ENCODE measurements at places on chromosomes 2 and 18.
A peak's percentile ranks its signal among the peaks of the same experiment; 100 is the strongest.

DNA sequence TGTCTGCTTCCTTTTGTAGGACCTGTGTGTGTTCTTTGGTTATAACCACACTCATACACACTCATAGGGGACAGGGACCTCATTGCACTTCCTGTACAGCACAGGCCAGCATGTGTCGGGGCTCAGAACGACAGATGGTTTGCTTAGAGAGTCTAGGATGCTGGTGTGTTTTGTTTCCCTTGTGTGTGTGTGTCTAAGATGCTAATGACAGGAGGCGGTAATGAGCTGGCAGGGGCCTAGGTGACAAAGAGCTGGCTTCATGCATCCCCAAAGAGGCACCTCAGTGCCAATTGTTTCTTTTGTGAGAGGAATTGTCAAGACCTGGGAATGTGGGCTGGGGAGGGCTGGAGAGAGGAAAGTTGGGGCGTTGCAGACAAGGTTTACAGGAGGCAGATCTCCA lies 66.6 kb downstream of the CELF4 start:
- DNase-seq = no peak

- no peak for DNase-seq
These were observed 70.4 kb upstream of the TWIST2 start for GRCh38 chr2:238777369-238778067.

GRCh38 chr18:42532119-42532518 lies 577.1 kb downstream of the PIK3C3 start:
- no peak for DNase-seq

DNA sequence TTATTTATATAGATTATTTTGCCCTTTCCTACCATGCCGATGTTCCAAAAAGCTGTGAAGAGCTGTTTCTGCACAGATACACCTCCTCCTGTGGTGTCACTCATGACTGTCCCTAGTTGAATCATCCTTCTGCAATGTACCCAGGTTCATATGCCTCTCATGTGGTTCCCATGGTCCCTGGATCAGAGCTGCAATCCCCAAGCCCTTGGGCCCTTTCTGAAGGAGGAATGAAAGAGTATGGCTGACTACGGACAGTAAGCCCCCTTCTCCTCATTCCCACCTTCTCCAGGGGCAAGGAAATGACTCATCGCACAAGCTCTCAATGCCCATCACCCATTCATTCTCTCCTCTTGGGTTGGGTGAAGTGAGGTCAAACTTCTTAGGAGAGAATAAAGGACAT lies 63.9 kb upstream of the ACVR1 start:
- DNase-seq = peak; percentile 11

GRCh38 chr18:48339692-48340091 lies 69.5 kb downstream of the ZBTB7C start:
- DNase-seq = no peak

DNA sequence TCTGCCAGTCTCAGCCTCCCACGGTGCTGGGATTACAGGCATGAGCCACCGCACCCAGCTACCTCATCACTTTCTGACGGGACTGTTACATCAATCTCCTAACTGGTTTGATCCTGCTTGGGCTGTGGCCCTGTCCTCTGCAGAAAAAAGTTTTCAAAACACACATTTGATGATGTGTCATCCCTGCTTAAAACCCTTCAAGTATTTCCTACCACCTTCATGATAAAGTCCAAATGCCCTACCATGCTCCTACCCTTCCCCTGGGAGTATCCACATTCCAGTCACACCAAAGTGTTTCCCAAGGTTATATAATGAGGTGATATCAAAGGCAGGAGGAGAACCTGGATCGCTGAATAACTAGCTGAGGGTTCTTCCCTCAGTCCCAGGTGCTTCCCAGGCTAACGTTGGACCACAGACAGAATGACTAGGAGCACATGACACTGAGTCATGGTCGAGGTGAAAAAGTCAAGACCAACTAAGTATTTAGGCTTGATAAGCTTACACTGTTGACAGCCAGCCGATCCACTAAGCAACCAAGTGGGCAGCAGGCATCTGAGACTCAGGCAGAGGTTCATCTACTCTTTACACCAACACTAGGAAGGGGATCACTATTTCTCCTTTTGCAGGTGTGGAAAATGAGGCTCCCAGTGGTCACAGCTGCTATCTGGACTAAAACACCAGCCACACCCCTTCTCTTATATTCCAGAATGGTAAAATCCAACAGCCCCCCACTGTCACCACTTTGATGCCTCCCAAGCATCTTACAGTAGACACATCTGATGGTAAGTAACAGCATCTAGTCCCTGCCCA lies 31.8 kb downstream of the CYRIA start:
- DNase-seq = peak; percentile 97

- DNase-seq = no peak
These were observed 85.2 kb upstream of the SESTD1 start for GRCh38 chr2:179349670-179350303.

- DNase-seq = no peak
These were observed 68.2 kb upstream of the HPCAL1 start for GRCh38 chr2:10234409-10235094.

DNA sequence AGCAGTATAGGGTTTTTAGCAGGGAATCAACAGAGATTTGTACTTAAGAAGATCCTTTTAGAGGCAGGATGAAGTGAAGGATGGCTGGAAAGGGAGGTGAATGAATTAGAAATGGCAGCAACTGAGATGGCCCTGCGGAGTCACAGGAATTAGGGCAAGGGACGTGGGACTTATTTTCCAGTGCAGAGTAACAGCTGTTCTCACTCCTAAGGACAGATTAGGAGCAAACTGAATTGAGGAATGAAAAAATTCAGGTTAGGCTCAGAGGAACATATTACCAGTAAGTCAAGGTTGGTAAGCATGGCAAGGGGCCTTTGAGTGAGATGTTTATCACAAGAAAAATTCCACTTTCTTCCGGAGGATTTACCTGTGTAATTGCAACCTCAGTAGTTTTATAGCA lies 34.4 kb downstream of the COL4A3 start:
- DNase-seq = no peak

DNA sequence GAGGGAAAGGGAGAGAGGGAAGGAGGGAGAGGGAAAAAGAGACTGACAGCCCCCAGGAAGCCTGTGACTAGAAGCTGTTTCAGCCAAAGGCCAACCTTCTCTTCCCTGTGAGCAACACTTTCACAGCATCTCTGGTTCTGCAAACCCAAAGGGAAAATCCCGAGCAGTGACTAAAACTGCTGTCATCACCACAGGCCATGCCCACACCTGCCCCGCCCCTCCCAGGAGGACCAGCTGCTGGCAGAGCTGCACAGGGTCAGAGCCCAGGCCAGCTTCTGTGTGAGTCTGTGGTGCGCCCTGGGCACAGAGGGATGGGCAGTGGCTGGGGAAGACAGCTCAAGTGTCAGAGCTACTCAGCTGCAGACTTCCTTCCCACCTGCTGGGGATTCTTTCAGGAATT lies 64.9 kb upstream of the OTOS start:
- peak; percentile 88 for DNase-seq

DNA sequence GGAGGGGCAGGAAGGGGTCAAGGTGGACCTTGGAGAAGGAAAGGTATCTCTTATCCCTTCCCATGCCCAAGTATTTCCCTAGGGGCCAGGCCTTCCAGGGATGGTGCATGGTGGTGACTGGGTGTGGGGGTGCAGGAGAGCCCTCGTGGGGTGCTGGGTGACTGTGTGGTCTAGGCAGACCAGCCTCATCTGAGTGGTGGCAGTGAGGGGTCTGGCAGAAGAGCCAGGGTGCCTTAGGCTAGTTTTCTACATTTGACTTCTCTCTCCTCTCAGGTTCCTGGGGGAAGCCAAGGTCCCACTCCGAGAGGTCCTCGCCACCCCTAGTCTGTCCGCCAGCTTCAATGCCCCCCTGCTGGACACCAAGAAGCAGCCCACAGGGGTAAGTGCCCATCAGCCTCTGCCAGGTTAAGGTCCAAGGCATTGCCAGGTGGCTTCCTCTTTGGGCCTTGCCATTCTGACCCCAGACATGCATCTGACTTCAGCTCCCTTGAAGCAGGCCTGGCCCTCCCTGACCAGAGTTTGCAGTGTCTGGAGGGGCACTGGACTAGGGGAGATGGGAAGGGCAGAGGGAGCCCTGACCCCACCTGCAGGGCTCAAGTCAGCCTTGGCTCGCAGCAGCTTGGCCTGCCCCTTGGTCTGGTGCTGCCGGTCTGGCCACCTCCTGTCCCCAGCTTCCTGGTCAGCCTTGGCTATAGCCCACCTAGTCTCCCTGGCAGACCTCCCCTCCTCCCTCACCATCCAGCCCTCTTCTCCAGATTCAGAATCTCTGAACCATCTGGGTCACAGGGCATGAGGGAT lies 49.8 kb downstream of the DYSF start:
- no peak for DNase-seq

DNA sequence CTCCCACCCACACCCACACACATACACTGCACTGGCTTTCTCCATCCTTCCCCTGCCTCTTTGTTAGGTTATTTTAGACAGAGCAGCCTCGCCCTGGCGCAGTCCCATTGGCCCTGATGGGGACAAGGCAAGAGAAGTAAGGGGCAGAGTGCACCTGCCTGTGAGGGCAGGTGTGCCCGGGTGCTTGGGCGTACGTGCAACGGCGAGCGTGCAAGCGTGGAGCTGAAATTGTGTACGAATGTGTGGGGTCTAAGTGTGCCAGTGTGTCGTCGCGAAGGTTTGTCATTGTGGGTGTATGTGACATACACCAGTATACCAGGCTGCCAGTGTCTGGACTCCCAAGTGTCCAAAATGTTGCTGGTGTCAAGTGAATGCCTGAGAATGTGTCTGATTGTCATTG lies 544 bp downstream of the LRATD1 start:
- no peak for DNase-seq

DNA sequence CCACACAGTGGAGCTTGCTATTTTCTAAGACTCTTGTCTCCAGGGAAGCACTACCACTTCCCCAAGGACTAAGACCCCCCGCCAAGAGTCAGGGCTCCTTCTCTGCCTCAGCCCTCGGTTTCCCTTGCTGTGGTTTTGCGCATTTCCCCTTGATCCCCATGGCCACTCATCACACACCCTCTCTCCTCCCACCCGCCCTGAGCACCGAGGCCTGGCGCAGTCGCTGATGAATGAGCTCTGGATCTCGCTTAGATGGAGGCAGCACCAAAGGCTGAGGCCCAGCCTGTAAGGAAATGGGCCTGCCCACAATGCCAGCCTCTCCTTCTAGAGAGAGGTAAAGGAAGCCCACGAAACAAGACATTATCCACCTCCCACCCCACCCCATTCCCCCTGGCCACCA lies 96.9 kb downstream of the TNS1 start:
- no peak for DNase-seq

DNA sequence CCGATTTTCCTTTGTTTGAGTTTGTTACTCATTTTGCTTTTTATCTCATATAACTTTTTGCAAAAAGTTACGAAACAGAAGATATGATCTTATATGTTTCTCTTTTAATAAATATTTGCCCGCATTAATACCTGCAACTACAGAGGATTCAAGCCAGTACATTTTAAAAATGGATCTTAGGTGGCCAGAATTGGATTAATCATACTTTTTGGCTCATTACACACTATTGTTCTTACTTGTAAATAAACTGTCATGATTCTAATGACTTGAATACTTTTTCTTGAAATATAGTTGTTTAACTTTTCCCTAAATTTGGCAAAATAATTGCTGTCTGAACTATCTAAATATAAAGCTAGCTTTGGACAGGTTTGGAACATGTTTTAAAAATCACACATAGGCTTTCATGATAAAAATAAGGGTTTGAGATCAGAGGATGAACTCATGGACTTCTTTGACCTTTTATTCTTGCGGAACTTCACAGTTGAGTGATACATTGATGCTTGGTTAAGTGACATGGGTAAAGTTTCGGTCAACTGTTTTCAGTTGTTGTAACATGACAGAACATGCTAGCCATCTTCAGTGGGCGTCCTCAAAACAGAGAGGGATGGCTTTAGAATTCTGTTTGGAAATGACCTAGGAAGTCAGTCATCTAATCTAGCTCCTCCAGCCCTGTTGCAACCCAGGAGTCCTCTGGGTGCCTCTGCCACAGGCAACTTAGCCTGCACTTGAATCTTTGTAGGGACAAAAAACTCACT lies 44.5 kb downstream of the LTBP1 start:
- no peak for DNase-seq

- peak; percentile 15 for DNase-seq
These were observed 574.5 kb upstream of the ZEB2 start for GRCh38 chr2:145094370-145094769.

DNA sequence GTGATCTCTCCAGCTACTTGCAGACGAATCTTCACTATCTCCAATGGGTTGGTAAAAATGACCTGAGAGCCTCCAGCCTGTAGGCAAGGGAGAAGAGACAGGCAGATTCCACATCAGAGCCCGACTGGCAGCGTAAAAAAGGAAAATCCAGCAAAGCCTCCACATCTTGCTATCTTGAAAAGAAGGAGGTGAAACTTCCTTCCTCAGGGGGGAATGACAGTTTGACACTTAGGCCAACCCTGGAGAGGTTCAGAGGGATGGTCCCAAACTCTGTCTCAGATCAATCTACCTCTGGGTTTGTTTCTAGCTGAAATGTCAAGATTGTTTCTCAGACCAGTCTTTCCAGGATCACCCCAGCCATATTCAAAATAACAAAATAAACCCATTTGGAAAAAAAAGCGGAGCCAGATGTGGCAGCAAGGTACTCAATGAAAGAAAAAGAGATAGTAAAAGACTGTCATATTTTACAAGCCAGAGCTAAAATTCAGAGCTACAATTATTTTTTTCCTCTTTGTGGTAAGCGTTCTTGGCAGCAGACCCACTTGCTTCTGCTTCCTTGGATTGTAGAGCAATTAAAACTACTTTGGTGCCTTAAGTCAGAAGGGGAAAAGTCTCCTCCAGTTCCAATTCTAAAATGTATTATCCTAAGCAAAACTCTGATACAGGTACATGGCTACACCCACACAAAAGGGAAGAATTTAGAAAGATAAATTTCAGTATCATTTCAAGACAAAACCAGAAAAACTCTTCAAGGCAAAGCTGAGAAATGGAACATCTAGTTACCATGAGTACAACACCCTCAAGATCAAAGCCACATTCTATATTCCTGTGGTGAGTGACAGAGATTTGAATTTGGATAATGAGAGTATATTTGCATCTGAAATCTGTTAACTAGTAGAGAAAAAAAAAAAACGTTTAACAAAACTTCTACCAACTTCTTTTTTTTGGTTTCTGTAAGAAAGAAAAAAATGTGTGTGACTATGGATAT lies 100.1 kb downstream of the SLC25A12 start:
- no peak for DNase-seq

DNA sequence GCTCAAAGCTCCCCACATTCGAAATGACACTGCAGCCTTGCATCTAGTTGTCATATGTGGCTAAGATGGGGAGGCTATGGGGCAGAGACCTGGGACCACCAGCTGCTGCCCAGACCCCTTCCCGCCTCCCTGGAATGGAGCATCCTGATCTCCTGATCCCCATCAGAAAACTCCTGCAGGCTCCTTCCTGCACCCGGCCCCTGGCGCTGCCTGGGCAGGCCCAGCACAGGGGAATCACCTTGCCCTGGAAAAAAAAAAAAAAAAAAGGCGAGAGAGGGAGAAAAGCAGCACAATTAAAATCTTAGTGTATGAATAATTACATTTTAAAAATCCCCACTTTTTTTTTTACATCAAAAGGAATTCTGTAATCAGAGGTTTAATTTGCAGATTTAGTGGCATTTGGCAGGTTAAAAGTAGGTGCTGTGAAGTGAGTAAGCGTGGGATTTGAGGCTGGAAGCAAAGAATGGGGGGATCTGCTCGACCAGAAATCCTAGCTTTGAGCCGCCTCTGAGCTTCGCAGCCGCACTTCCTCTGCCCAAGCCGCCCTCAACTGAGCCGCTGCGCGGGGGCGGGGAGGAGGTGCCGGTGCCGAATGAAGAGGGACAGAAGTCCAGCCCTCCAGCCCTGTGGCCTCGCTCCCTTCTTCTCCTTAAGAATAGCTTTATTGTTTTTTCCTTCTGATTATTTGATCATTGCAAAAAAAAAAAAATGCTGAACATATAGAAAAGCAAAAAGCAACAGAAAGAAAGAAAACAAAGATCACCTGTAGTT lies 30.0 kb downstream of the THNSL2 start:
- DNase-seq = no peak

Measured in RCC 7860 (cell line).